ENCODE measurements at places on chromosomes 2 and 18.
A peak's percentile ranks its signal among the peaks of the same experiment; 100 is the strongest.

DNA sequence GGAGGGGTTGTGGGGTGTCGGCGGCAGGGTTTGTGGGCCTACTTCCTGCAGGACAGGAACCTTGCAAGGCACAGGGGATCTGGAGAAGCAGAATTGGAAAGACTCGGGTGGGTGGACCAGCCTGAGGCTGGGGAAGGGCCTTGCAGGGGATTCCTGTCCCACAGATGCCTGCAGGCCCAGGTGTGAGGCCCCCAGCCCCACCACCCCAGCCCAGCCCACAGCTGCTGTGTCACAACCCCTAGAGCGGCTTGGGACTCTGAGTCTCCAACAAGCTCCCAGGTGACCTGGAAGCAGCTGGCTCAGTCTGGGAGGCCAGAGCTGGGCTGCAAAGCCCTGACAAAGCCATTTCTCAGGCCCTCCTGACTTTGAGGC, 93.1 kb downstream of the ZFP36L2 start:
- DNase-seq: no peak

- no peak for DNase-seq
These were observed 33.9 kb upstream of the CSRNP3 start for GRCh38 chr2:165435611-165436010.

GRCh38 chr2:19887510-19887909, 14.3 kb downstream of the TTC32 start:
- DNase-seq: peak; percentile 3

DNA sequence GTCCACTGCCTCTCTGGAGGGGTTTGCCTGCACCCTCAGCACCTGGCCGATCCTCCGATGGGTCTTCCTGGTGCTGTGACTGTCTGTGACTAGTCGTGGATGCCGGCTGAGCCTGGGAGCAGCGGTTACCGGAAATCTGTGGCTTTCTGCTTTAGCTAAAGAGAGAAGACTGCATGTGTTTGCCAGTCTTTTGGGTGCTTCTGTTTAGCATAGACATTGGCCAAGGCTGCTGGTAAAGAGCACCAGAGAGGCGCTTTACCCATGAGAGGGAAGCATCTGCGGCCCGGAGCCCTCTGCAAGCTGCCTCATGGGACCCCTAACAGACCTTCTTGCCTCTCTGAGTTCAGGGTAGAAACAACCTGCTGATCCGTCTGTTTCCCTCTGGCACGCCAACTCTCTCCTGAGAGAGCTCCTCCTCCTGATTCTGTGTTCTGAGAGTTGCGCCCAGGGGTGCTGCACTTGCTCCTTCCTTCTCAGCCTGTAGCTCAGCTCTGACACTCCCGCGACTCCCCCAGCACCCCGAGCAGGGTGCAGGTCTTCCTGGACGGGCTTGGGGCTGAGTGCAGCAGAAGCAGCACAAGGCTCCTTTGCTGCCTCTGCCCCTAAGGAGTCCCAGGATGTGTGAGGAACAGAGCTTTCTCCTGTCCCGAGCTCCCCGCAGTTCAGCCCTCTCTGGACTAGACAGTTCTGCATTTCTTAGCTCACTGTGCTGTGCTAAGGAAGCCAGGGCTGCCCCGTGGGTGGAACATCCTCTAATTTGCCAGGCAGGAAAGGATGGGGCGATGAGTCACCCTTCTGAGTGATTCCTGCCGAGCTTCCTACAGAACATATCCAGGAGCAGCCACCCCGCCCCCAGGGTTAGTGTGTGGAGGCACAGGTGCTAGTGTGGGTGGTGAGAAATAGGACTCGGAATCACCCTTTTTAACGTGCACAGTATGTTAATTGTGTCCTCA, 203.2 kb downstream of the SH3RF3 start:
- DNase-seq: peak; percentile 85

- DNase-seq: no peak
These were observed 103.9 kb upstream of the TEKT4 start for GRCh38 chr2:94767336-94767735.

- DNase-seq: peak; percentile 23
These were observed 40.6 kb downstream of the MOB4 start for GRCh38 chr2:197556456-197556855.

DNA sequence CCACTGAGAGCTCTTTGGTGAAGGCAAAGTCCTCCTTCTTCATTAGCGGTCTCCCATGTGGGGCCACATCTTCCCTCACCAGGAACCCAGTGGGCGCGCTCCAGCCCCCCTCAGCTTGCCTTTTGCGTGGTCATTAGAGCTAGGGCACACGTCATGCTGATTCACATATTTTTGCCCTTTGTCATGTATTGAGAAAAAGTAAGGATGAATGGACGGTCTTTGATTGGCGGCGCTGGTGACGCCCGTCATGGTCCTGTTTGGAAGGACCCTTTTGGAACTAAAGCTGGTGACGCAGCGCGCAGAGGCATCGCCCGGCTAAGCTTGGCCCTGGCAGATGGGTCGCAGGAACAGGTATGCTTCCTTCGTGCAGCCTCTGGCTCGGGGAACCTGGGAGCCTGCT, 3.1 kb downstream of the SLC14A1 start:
- no peak for DNase-seq

GRCh38 chr2:44333994-44334393, 27.3 kb downstream of the PREPL start:
- no peak for DNase-seq

DNA sequence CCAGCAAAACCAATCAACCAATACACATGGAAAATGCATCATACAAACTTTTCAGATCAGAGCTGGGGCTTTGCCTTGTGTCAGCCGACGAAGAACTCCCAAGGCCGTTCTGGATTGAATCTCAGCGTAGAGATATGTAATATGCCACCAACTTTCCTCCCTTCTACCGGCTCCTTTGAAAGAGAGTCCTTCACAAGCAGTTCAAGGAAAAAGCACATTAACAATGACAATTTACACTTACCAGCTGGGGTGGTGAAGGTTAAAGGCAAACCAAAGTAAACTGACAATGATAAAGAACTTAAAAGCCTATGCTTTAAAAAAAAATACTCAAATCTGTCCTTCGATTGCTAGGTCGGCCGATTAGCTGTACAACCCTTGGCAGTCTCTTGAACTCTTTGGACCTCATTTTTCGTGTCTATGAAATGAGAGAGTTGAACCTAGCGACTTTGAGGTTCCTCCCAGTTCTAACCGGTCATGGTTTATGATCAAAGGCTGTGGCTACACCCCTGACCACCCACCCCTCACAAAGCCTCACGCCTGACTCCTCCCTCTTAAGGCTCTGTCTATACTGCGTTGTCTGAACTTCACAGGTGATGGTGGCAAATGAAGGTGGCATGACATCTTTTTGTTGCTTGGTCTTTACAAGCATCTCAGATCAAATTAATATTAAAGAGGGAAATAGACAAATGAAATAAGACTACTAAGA, 46.2 kb downstream of the BCL2 start:
- no peak for DNase-seq

- DNase-seq: peak; percentile 94
These were observed 99.8 kb downstream of the SEPTIN10 start for GRCh38 chr2:109513749-109514588.

DNA sequence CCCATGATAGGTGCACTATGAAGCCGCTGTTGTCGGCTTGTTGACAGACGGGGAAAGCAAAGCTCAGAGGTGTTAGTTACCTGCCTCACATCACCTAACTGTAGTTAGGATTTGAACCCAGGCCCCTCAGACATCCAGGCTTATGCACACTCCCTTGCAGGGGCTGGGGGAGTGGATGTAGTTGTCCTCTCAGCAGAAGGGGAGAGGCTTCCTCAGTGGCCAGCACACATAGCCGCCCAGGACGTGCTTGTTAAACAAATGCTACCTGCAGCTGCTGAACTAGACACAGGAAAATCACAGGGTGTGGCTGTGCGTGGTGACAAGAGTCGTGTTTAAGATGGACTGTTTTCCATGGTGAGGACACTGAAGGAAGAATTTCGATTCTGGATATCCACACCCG, 39.2 kb downstream of the GREB1 start:
- DNase-seq: no peak

- no peak for DNase-seq
These were observed 273 bp upstream of the NXPH2 start for GRCh38 chr2:138780446-138780880.

GRCh38 chr18:49537232-49537896, 24.5 kb upstream of the LIPG start:
- no peak for DNase-seq

GRCh38 chr2:85750587-85751575, 2.9 kb upstream of the ATOH8 start:
- peak; percentile 72 for DNase-seq

DNA sequence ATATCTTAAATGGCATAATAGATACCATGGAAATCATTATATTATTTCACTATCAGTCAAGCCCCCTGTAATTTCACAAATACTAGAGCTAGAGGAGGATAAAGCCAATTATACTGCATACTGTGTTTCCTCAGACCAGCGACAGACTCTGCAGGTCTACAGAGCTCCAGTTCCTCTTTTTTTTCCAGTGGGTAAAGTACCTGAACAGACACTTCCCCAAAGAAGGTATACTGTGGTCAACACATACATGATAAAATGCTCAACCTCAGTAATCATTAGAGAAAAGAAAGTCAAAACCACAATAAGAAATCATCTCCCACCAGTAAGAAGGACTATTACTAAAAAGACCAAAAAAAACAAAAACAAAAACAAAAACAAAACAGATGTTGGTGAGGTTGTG, 44.6 kb downstream of the SCN7A start:
- DNase-seq: no peak

DNA sequence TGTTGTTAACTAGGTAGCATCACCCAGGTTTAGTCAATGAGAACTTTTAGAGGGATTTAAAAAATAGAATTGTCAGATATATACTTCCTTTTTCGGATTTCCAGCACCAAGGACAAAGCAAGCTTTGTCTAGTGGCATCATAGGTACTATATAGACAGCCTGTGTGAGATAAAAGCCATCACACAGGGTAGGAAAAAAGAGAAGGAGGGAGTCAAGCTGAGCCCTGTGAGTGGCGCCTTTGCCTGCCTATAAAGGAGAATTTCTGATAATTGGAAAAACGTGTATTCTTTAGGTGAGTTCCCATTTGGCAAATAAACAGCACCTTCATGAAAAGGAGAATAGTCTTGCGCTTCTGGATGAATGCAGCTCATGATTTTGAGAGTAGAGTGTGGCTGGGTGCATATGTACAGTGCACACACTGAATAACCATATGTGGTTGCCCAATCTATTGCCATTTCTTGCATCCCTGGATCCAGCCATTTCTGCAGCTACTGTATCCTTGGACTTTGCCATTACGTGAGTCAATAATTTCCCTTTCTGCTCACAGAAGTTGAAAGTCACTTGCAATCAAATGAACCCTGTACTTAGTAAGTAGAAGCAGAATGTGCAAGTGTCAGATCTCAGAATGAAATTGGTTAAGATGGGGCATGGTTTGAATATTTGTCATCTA, 559.9 kb upstream of the MEX3C start:
- DNase-seq: no peak

DNA sequence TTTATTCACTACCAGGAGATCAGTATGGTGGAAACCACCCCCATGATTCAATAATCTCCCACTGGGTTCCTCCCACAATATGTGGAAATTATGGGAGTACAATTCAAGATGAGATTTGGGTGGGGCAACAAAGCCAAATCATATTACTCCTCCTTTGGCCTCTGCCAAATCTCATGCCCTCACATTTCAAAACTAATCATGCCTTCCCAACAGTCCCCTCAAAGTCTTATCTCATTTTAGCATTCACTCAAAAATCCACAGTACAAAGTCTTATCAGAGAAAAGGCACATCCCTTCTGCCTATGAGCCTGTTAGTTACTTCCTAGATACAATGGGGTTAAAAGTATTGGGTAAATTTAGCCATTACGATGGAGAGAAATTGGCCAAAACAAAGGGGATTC, 989.5 kb upstream of the CNTNAP5 start:
- no peak for DNase-seq

- DNase-seq: no peak
These were observed 51.5 kb downstream of the UGP2 start for GRCh38 chr2:63893163-63893562.

- no peak for DNase-seq
These were observed 95.0 kb downstream of the TGFA start for GRCh38 chr2:70458661-70459060.

DNA sequence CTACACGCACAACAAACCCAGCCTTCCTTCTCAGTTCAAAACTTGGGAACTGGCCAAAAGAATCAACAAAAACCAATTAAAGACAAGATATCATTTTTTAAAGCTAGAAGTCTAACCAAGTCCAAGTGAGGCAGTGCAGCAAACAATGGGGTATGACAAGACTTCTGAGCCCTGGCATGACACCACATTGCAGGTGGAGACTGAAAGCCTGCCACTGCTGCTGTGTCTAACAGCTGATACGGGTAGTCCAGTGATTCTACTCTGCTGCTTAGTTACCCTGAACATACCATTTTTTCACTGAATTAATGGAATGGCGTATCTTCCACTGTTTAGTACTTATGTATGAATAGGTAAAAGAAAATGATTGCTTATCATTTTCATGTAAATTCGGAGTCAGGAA, 47.4 kb upstream of the KIDINS220 start:
- no peak for DNase-seq

DNA sequence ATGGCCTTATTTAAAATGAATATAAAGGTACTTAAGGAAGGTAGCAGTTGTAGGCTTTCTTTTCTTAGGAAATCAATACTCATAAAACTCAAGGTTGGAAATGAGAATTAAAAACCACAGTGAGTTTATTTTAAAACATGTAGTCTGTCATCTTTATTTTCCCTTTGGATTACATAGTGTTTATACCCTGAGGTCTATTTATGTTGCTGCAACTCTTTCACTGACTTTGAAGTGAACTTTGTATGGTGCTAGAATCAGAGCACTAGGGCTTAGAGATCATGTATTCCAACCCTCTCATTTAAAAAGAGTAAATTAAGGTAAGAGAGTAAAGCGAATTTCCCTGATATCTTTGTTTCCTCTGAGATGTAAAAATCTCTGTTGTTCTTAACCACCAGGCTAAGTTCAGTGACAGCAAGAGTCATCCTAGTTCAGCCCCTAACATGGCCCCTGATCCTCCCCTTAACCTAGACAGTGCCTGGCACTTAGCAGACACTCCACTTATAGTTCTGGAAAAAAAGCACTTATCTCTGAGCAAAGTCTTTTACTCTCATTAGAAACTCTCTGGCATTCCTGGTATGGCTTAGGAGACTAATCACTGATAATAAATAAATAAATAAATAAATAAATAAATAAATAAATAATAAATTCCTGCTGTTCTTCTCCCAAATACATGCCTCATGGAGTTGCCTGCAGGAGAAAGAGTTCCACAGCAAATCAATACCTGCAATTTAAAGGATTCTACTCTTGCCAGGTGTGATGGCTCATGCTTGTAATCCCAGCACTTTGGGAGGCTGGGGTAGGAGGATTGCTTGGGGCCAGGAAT, 33.0 kb upstream of the PPP1R1C start:
- no peak for DNase-seq

- DNase-seq: peak; percentile 20
These were observed 516.6 kb upstream of the ZEB2 start for GRCh38 chr2:145036421-145037011.
